Stimulated activated CD4-positive, alpha-beta T cell treated with anti-CD3 and anti-CD28 coated beads, Interleukin-1b, Interleukin-23, amount 100 ng/mL, for 1 hour (primary cell): ENCODE measurements at places on chromosomes 2 and 18.

GRCh38 chr2:118989481-118989880, 47.5 kb downstream of the MARCO start:
- no peak for DNase-seq

- DNase-seq, result no peak
These were observed 32.0 kb downstream of the MAP3K20 start for GRCh38 chr2:173107629-173108022.

GRCh38 chr18:74264303-74265020, 27.3 kb downstream of the CYB5A start:
- DNase-seq, result no peak

- no peak for DNase-seq
These were observed 27.5 kb upstream of the RUFY4 start for GRCh38 chr2:218041302-218042168.
